ENCODE measurements at places on chromosomes 2 and 18.

DNA sequence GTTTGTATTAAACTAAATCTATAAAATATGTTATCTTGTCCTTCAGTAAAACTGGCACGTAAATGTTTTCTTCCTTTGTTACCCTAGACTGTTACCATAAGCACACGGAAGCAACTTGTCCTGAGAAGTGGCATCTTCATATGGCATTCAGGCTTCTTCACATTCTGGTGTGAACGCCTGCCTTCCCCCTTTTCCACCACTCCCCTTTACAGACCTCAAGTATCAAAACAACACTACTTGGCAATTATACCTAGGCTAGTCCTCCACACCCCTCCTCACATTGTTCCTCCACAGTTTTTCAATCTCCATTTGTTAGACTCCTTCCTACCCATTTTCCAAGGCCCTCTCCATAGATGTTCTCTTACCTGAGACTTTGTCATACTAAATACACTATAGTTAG, 2.9 kb downstream of the MEX3C start:
- DNase-seq = no peak

DNA sequence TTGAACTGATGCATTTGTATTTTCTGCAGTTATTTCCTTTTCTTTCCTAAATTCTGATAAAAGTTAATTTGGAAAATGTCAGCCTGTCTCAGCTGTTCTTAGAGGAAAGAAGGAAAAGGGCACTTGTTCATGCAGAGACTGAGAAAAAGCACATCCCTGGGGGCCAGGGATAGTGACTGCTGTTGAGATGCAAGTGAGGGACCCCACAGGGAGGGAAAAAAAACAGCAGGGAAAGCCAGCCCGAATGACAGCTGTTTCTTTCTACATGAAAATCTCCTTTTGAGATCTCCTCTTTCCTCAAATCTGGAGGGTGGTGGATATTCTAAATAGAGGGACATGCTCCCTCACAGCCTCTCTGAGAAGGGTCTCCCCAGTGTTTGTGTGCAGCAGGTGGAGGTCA, 14.0 kb upstream of the MTA3 start:
- DNase-seq = no peak

DNA sequence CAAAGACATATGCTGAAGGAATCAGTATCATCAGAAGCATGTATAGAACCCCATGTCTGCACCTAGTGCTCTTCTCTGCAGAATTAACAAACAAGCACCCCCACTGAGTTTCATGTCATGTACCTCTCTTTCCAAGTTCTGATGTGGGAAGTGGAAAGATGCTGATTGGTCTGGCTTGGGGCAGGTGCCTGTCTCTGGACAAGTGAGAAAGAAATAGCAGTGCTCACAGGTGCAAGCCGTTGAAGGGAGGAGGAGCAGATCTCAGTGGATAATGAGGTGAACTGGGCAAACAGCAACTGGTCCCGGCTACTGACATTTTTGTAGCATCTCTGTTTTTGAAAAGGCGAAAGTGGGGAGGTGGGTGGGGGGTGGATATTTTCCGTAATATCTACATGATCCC, 17.5 kb upstream of the ACVR1 start:
- DNase-seq = no peak

- no peak for DNase-seq
These were observed 80.1 kb upstream of the GLS start for GRCh38 chr2:190800528-190800927.
